ENCODE measurements at places on chromosomes 11 and 22. TPM values are rescaled to one million over a fixed set of nuclear protein-coding genes. Genes with fewer than 3 reads are reported as not detected.

DNA sequence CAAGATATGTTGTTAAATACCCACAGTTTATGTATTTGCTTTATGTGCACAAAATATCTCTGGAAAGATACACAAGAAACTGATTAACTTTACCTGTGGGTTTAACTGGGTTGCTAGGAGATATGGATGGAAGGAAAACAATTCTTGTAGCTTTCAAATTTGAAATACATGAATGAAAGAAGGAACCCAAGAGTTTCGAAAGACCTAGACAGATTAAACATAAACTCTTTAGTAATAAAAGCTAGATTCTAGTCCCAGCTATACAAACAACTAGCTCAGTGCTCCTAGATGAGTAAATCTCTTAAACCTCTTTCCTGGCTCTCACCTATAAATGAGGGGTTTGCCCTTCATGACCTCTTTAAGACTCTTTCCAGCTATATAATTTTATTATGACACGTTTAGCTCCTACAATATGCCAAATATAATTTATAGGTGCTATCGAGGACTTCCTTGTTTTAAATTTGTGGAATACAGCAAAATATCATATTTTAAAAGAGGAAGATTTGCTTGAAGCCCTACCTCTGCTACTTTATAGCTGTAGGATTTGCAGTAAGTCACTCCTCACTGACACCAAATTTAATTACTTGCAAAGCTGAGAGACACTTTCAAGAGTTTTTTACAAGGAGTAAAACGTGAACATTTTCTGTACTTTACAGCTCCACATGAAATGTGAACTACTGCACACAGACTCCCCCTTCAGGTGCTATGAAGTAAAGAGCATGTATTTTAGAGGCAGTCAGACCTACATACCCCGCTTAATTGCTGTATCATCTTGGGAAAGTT, 50.7 kb downstream of the RRAS2 start:
- no peak for DNase-seq

GRCh38 chr11:20501971-20502370, 97.4 kb upstream of the SLC6A5 start:
- no peak for DNase-seq

DNA sequence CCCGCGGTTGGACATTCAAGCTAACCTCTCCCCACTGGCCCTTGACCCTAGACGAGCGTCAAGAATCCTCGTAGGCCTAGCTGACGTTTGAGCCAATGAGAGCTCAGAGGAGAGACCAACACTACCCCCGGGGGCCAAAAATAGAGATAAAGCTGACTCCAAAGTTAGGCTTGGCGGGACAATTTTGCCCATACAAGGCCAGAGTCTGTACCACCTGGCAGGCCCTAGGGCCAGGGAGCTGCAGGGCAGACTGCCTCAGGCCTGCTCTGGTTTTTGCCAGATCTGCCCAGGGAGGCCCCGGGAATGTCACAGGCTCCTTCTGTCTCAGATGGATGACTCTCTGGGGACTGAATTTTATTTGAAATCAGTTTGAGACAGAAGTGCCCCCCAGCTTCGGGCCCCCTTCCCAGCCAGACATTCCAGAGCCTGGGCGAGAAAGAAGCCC, 40.8 kb upstream of the ACCSL start:
- no peak for DNase-seq

DNA sequence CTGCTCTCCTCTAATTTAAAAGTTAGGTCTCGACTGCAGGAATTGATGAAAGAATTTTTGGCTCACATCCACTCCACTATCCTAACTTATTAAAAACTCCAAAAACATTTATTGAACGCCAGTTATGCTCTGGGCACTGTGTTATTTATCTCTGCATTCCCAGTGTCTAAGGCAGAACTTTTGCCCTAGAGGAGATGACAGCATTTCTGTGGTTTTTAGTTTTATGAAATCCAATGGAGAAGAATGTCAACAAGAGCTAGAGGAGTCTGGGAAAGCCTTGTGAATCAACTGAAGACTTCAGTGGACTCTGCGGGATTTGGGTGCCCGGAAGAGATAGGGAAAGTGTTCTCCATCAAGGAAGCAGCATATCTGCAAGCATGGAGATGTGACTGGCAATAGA, 217.0 kb upstream of the PGR start:
- DNase-seq = no peak

GRCh38 chr11:102685754-102686153, 19.8 kb downstream of the MMP27 start:
- no peak for DNase-seq

DNA sequence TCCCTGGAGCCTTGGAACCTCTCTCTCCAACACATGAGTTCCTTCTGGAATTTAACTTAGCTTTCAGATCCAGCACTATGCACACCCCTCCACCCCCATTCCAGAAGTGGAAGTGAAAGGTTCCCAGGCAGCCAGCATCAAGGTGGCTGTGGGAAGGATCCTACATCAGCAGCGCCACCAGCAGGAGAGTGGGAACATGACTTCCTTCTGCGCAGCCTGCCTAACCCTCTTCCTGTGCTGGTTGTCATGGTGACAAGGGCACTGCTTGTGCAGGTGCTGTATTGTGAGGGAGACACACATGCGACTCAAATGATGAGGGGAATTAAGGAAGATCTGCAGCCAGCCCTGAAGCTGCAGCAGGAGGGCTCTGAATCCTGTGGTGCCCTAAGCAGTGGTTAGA, 904.5 kb upstream of the API5 start:
- no peak for DNase-seq

The SCGB2A2 gene
- not detected for total RNA-seq

DNA sequence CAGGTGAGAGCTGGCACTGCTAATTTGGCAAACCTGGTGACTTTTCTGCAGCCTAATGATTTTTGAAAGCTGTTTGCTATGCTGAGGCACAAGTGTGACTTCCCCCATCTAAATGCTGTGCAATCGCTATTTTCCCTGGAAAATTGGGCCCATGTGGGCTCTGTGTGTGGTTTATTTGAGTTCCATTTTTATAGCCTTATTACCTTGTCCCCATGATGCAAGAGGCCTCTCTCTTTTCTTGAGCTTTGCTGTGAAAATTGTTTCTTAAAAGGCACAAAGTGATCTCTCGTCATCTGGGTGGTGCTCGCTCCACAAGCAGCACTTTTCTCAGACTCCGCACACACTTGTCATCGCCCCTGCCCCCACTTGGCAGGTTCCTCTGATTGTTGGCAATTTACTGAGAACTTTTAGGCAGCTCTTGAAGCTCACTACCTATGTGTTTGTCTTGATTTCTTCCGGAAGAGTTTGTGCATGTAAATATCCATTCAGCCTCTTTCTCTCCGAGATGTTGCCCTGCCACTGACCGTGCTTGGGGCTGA, 24.9 kb downstream of the BMAL1 start:
- no peak for DNase-seq

GRCh38 chr11:124536520-124536919, 6.9 kb downstream of the OR8B12 start:
- DNase-seq = peak; percentile 46

The TEX12 gene
- total RNA-seq = not detected

The TMEM45B gene
- 0.10 TPM for total RNA-seq

GRCh38 chr22:40300316-40300715, 46.0 kb upstream of the ADSL start:
- DNase-seq = no peak

GRCh38 chr11:110059706-110060463, 33.3 kb upstream of the ZC3H12C start:
- DNase-seq = no peak

DNA sequence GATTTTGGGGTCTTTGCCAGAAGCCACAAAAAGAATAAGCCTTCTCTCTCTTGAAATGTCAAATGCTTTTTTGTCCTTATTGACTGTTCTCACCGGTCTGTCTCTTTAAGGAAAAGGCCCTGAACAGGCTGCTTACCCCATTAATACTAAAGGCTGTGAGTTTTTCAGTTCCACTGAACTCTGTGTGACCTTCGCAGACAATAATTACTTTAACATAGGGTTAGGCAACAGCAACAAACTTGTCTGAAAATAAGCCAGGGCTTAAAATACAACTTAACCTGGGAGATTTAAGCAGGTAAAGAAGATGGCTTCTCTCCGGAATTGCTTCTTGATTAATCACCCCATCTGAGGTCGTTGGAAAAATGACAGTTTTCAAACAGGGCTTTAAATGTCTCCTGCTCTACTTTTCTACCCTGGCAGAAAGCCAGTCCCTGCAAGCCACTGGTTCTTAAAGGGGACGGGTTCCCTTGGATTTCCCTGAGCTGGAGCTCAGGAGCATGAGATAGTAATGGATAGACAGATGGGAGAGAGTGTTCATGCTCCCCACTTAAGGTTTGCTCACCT, 69.4 kb downstream of the ARL14EP start:
- DNase-seq = no peak

- no peak for DNase-seq
These were observed 100.5 kb downstream of the WT1 start for GRCh38 chr11:32334822-32335221.

DNA sequence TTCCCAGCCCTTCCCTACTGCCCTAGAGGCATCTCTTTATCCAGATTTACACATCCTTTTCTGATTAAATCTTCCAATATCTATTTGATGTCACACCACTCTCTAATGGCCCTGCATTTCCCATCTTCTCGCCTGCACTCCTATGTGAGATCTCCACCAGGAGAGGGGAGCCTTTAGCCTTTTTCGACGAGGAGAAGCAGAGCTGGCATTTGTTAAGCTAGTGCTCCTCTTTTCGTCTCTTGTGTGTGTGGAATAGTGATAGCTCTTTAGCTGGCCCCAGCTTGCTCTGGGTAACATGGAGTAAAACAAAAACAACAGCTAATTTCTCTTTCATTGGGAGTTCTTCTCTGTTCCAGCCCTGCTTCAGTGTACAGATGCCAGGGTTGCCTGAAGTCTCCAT, 536.5 kb downstream of the NTM start:
- no peak for DNase-seq

The CD3E gene
- total RNA-seq = 1.1 TPM

DNA sequence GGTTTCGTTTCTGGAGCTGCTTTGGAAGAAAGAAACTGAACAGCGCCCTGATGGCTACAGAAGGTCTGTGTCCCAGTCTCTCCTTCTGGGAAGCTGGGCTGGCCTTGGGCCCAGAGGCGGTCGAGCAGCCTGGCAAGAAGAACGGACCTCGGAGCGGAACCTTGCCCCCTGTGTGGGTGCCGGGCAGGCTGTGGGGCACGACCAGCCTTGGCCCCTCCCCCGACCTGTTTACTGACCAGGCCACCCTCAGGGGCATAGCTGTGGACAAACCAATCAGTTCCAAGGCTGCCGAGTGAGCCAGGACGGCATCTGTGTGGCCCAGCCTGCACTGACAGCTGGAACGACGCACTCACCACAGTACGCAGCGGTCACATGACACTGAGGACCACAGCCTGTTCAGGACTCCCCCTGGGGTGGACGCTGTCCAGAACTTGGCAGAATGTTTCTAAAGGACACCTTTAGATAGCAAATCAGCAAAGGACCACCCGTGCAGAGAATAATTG, 7.2 kb downstream of the PIM3 start:
- DNase-seq = peak; percentile 74

- DNase-seq = no peak
These were observed 2.9 kb downstream of the YPEL4 start for GRCh38 chr11:57646799-57647303.

The SCGB1C1 gene
- not detected for total RNA-seq

- DNase-seq = no peak
These were observed 72.9 kb downstream of the DKK3 start for GRCh38 chr11:11935536-11935935.

The CD6 gene
- 0.20 TPM for total RNA-seq

DNA sequence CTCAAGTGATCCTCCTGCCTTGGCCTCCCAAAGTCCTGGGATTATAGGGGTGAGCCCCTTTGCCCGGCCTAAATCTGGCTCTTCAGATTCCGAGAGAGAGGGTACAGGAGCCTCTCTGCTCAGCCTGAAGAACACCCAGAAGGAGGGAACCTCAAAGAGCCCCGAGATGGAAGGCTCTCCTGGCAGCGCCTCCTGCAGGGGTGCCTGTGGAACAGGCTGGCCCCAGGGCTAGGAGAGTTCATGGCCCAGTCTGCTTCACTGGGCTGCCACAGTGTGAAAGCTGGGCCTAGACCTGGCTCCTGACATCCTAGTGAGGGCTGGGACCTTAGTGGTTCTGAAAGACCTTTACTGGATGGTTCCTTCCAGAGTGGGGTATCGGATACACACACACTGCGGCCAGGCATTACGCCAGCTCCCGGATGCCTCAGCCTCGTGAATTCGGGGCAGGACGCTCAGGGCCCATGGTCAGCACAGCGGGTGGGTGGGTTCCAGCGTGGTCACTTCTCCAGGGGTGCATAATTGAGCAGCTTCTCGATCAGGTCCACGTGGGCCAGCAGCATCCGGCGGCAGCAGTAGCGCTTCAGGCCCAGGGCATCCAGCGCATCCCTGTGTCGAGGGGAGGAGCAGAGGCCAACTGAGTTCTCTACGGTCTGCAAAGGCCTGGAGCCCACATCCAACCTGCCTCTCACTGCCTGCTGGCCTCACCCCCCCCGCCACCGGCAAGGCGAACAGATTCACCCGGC, 2.3 kb downstream of the POLR2L start:
- no peak for DNase-seq

The DDI1 gene
- not detected for total RNA-seq

- DNase-seq = no peak
These were observed 438.5 kb upstream of the FAT3 start for GRCh38 chr11:91786097-91786496.

DNA sequence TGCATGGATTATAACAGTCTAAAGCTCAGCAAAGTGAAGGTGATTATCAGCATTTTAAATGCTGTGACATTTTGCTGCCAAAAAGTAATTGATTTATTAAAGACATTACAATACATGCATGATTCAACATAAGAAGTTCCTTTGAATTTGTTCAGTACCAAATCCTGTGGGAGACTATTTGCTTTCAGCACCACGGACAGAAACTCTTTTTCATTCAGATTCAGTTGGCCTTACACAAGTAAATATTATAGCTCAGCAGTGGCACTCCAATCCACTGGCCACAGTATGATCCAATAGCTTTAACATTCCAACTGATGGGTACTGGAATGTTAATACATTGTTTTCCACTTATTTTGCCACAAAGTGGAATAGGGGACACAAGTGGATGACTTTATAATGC, 806.7 kb downstream of the NTM start:
- DNase-seq = no peak

The FOLH1 gene
- not detected for total RNA-seq

DNA sequence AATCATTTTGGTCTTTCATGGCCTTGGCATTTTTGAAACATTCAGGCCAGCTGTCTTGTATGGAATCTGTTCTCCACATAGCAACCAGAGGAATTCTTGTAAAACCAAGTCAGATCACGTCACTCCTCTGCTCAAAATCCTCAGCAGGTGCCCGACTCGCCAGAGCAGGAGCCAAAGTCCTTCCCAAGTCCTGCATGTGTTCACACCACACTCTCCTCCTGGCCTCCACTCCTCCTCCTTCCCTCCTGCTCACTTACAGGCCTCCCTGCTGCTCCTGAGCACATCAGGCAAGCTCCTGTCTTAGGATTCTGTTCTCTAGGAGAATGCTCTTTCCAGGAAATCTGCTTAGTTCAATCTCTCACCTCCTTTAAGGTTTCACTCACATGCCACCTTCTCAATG, 6.9 kb upstream of the PSMC3 start:
- DNase-seq = no peak

The TRIM6 gene
- 1.5 TPM for total RNA-seq

The BLID gene
- not detected for total RNA-seq

GRCh38 chr11:3732671-3733436, 61.7 kb upstream of the CHRNA10 start:
- DNase-seq = no peak

Measured in left ventricle myocardium superior (tissue), 1 donor.